Activated naive CD4-positive, alpha-beta T cell treated with anti-CD3 and anti-CD28 coated beads, Interleukin-2, amount 10 ng/mL, durations not matched to agents 7 days and 5 days (primary cell): ENCODE measurements at places on chromosomes 7 and 10.
A peak's percentile ranks its signal among the peaks of the same experiment; 100 is the strongest.

GRCh38 chr10:94546049-94546900, 687 bp downstream of the HELLS start:
- DNase-seq: no peak
- H3K36me3 ChIP-seq: peaks cover 22% of the 10 kb centered on the region
- peaks cover 43% of the 10 kb centered on the region for H3K4me1 ChIP-seq
- H3K27ac ChIP-seq: peak overlapping the region; percentile 91

GRCh38 chr10:77311186-77311585, 326.4 kb downstream of the KCNMA1 start:
- H3K4me1 ChIP-seq: no peaks in the 10 kb centered on the region
- H3K36me3 ChIP-seq: no peaks in the 10 kb centered on the region
- H3K27ac ChIP-seq: no peak overlapping the region
- no peak overlapping the region for H3K4me3 ChIP-seq
- H3K27me3 ChIP-seq: no peaks in the 10 kb centered on the region

- H3K27ac ChIP-seq: no peak overlapping the region
- no peaks in the 10 kb centered on the region for H3K27me3 ChIP-seq
- H3K4me1 ChIP-seq: no peaks in the 10 kb centered on the region
- H3K36me3 ChIP-seq: no peaks in the 10 kb centered on the region
Observed at GRCh38 chr10:81179805-81180452, 642.2 kb downstream of the SH2D4B start.

GRCh38 chr10:63722537-63722936, 201.3 kb downstream of the REEP3 start:
- H3K27ac ChIP-seq: no peak overlapping the region
- DNase-seq: no peak
- H3K4me3 ChIP-seq: no peak overlapping the region
- no peaks in the 10 kb centered on the region for H3K36me3 ChIP-seq
- H3K27me3 ChIP-seq: peaks cover 43% of the 10 kb centered on the region
- peaks cover 16% of the 10 kb centered on the region for H3K4me1 ChIP-seq

- H3K27me3 ChIP-seq: peaks cover 3% of the 10 kb centered on the region
- no peak overlapping the region for H3K27ac ChIP-seq
- no peak overlapping the region for H3K4me3 ChIP-seq
- H3K36me3 ChIP-seq: no peaks in the 10 kb centered on the region
- DNase-seq: no peak
Observed at GRCh38 chr10:116826803-116827202, 22.5 kb upstream of the ENO4 start.

DNA sequence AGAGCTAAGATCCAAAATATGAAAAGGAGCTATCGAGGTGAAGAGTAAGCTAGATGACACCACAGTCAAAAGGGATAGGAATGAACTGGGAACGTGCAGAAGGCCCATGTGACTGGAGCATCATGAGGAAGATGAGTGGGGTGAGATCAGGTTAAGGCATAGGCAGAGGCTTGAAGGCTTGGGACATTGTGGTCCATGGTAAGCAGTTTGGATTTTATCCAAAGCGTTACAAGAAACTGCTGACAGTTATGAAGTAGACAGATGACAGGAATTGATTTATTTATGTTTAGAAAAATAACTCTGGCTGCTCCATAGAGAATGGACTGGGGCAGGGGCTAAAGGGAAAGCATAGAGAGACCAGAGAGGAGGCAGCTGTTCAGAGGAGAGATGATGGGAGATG, 18.1 kb upstream of the PANK1 start:
- H3K4me1 ChIP-seq: no peaks in the 10 kb centered on the region
- H3K27ac ChIP-seq: no peak overlapping the region
- DNase-seq: no peak

DNA sequence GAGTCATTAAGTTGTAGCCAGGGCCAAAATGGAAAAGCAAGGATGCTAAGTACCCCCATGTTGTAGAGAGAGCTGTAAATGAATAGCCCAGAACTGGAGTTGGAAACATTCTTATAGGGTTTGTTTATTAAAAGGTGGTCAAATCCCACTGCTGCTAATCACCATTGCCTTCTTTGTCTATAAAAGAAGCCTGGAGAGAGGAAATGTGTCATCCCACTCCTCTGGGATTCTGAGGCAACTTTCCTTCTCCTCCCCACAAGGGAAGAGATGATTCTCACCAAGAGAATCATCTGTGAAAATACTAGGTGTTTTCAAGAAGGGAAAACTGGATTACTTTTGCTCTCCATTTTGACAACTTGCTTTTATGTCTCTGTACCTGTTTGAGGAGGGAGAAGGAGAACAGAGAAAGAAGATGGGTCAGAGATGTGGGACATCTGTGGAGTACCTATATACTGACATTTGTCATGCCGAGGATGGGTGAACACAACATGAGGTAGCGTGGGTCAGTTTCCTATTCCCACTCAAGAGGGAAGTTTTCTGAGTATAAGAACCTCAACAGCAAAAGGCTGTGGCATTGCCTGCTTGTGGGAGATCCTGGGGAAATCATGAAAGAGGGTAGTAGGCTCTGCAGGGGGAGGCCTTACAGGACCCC, 262.2 kb downstream of the KIF20B start:
- DNase-seq: no peak
- no peaks in the 10 kb centered on the region for H3K4me1 ChIP-seq

GRCh38 chr10:62471711-62472110, 97.5 kb downstream of the ZNF365 start:
- no peaks in the 10 kb centered on the region for H3K4me1 ChIP-seq
- no peak overlapping the region for H3K27ac ChIP-seq
- no peak overlapping the region for H3K4me3 ChIP-seq
- H3K27me3 ChIP-seq: no peaks in the 10 kb centered on the region

- H3K4me1 ChIP-seq: peaks cover 33% of the 10 kb centered on the region
- DNase-seq: no peak
- H3K4me3 ChIP-seq: no peak overlapping the region
- no peaks in the 10 kb centered on the region for H3K27me3 ChIP-seq
- H3K27ac ChIP-seq: no peak overlapping the region
- peaks cover 7% of the 10 kb centered on the region for H3K36me3 ChIP-seq
Observed at GRCh38 chr10:91210435-91210834, 10.0 kb upstream of the PCGF5 start.

GRCh38 chr7:15680446-15680845, 6.0 kb downstream of the MEOX2 start:
- no peaks in the 10 kb centered on the region for H3K4me1 ChIP-seq
- peaks cover 5% of the 10 kb centered on the region for H3K27me3 ChIP-seq
- H3K36me3 ChIP-seq: no peaks in the 10 kb centered on the region
- DNase-seq: no peak
- no peak overlapping the region for H3K27ac ChIP-seq
- no peak overlapping the region for H3K4me3 ChIP-seq

- H3K4me3 ChIP-seq: peak overlapping the region; percentile 50
- peak overlapping the region; percentile 96 for H3K27ac ChIP-seq
- DNase-seq: peak; percentile 59
- H3K36me3 ChIP-seq: peaks cover 67% of the 10 kb centered on the region
- H3K27me3 ChIP-seq: no peaks in the 10 kb centered on the region
Observed at GRCh38 chr10:124696446-124697392, 47.5 kb downstream of the FAM53B start.

GRCh38 chr10:95815133-95815532, 59.2 kb downstream of the ENTPD1 start:
- no peaks in the 10 kb centered on the region for H3K36me3 ChIP-seq
- no peak for DNase-seq
- H3K27me3 ChIP-seq: no peaks in the 10 kb centered on the region
- H3K27ac ChIP-seq: no peak overlapping the region
- H3K4me3 ChIP-seq: no peak overlapping the region

DNA sequence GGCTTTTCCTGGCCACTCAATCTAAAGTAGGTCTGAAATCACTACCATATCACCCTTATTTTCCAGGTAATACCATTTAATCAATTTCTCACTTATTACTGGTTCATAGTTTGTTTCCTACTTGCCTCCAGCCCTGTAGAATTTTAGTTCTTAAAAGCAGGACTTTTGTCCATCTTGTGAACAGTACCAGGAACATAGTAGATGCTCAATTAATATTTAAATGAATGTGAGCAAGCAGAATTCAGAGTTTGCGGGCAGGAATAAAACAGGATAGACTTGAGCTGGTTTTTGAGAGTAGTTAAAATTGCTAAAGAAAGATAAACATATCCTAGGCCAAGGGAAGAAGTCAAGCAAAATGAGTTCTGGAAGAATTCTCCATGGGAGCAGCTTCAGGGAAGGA, 77.9 kb downstream of the ANK3 start:
- no peak for DNase-seq
- H3K27ac ChIP-seq: no peak overlapping the region
- no peaks in the 10 kb centered on the region for H3K27me3 ChIP-seq
- no peak overlapping the region for H3K4me3 ChIP-seq
- H3K4me1 ChIP-seq: peaks cover 12% of the 10 kb centered on the region

- no peak overlapping the region for H3K27ac ChIP-seq
- no peaks in the 10 kb centered on the region for H3K4me1 ChIP-seq
- no peaks in the 10 kb centered on the region for H3K27me3 ChIP-seq
- H3K4me3 ChIP-seq: no peak overlapping the region
- H3K36me3 ChIP-seq: no peaks in the 10 kb centered on the region
Observed at GRCh38 chr10:9545073-9545472, 1472.6 kb upstream of the CELF2 start.
